HEK293T (cell line): ENCODE measurements at places on chromosomes 5 and 9.

- no peak for DNase-seq
Measured at GRCh38 chr5:140329739-140330481, 16.5 kb downstream of the HBEGF start.

DNA sequence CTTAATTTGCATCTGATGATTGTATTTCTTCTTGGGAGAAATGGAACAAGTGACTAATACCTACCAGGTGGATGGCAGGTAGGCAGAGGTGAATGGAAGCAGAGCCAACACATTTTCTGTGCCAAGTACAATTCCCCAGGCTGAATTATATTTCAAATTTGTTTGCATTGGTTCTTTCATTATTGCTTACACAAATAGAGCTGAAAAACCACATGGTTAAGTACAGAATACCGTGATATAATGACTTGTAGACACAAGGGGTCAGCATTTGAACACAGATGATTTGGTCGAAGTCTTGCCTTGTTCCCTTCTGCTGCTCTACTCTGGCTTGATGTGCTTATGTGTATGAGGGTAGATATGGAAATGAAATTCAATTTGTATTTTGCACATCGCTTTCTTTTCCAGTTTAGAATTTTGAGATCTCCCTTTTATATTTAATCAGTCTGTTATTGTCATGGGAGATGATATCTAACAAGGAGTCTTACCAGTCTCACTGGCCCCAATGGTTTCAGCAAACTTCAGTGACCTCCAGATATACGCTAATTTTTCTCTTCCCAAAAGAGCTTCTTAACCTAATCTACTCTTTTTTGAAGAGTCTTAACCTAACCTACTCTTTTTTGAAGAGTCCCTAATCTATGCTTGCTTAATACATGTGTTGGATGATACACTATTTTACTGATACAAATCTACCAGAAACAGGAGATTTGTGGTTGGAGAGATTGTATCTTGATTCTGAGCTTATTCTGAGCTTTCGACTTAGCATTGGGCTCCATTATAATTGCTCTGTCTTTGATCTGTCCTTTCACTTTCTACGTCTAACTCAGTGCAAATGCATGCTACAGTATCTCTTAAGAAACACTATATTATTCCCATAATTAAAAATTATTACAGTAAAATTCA is 88.1 kb downstream of the PCSK1 start:
- peak; percentile 50 for DNase-seq

DNA sequence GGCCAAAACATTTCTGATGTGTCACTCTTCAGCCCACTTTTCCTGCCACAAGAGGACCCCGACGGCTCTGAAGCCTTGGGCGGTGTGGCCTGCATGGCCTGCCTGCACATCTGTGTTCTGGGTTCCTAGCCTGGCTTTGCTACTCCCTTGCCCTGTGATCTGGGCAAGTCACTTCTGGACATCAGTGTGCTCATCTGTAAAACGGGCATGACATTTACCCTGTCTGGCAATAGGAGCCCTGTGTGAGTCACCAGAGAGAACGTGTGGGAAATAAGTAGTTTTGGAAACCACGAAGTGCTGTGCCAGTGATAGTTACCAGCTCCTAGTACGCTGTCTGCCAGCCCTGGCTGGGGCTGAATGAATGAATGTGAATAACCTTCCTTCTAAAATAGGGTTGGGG is 90.8 kb downstream of the MACROH2A1 start:
- no peak for DNase-seq

DNA sequence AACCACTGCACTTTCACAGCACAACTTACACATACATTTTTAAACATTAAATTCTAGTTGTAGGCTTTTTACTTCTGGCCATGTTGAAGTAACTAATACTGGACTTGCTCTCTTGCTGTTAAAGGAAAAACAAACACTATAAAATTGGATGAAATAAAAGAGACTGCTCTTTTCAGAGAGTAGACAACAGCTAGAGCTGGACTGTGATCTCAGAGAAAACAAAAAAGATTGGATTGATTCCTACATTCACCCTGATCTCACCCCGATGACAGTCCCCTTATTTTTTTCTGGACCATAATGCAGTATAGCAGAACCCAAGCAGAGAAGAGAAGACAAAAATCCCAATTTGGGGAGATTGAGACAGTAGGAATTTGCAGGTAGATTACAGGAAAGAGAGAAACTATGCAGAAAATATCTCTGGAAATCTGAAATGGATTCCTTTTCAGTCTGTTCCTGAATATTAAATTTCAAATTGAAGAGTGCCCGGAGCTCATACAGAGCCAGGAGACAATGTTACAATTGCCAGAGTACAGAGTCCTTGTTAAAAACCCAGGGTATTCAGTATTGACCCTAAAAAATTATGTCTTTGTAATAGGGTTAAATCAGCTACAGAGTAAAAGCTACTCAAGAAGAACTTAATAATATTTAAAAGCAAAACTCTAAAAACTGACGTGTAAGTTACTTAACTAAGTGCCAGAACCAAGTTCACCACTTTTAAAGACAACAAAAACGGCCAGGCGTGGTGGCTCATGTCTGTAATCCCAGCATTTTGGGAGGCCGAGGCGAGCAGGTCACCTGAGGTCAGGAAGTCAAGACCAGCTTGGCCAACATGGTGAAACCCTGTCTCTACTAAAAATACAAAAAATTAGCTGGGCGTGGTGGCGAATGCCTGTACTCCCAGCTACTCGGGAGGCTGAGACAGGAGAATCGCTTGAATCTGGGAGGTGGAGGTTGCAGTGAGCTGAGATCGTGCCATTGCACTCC is 208.6 kb downstream of the MPDZ start:
- no peak for DNase-seq

- DNase-seq = no peak
Measured at GRCh38 chr5:44862808-44863207, 54.1 kb downstream of the MRPS30 start.

GRCh38 chr9:114895521-114895991 is 34.8 kb downstream of the TNFSF8 start:
- DNase-seq = no peak

- no peak for DNase-seq
Measured at GRCh38 chr9:107020040-107020530, 157.1 kb downstream of the ZNF462 start.

GRCh38 chr9:30075451-30076199 is 2308.8 kb upstream of the ACO1 start:
- DNase-seq = no peak

DNA sequence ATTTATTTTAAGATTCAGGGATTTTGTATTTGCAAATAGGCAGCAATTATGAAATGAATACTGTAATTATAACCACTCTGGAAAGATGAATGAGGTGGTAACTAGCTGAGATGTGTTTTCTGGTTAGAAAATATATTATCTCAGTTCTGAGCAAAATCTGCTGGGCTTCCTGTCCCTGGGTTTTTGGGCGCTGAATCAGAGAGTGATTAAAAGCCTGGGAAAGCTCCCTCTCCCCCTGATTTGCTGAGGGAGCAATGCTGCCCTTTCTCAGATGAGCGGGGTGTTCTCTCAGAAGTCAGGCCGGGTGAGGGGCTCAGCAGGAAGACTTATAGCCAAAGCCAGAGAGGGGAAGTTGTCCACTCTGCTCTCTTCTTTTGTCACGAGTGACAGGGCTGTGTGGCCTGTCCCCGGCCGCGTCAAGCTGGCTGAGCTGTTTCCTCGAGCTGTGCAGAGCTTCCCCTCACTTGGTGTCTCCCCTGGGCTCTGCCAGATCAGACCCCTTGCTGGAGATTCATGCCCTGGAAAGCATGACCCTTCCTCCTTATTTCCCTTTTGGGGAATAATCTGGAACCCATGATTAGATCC is 39.8 kb upstream of the PITX1 start:
- DNase-seq = no peak

DNA sequence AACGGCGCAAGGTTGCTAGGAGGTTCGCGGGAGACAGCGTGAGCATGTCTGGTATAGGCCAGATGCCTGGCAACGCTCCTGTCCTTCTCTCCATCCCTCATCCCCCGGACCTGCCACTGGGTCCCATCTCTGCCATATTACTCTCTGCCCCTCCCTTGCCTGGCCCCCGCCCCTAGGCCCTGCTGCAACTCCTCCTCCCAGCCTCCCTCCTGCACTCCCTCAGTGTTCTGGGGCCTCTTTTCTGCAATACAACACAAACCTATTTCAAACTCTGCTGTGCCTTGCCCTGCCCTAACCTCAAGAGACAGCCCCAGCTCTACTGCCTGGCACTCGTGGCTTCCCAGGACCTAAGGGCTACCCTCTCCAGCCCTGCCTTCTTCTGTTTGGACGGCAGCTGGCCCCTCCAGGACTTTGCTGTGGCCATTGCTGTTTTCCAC is 8.9 kb upstream of the DBN1 start:
- no peak for DNase-seq

- no peak for DNase-seq
Measured at GRCh38 chr5:131943916-131944315, 1.5 kb downstream of the MEIKIN start.

- no peak for DNase-seq
Measured at GRCh38 chr9:12720551-12720950, 27.4 kb downstream of the TYRP1 start.

DNA sequence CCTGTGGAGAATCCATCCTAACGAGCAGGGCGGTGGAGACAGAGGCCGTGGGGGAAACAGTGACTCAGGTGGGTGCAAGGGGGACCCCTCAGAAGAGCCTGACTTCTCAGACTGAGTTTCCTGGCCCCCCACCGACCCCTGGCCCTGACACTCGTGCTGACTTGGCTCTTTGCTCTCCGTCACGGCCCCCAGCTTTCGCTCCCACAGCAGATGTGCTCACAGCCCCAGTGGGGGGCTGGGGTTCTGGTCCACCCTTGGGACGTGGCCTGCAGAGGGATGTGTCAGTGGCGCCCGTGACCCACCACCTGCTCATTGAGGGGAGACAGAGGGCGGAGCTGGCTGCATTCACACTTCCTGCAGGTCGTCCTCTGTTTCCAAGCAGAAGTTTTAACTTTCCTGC is 62.9 kb upstream of the IRX4 start:
- no peak for DNase-seq

- no peak for DNase-seq
Measured at GRCh38 chr9:132032238-132032950, 47.3 kb downstream of the MED27 start.

DNA sequence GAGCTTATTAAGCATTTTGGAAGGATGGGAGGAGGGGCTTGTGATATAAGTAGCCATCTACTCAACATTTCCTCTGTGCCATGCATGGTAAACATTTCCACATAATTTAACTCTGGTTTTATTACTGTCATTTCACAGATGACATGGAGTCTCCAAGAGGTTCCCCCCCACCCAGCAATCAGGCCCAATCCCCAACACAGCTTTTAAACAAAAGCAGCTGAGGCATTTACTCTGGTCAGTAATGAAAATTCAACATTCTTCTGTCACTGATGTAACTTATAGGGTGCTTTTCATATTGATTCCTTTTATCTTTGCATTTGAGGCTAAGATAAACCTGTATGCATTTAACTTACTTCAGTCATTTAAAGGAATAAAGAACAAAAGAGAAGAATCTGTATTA is 128.1 kb downstream of the COL23A1 start:
- DNase-seq = no peak

DNA sequence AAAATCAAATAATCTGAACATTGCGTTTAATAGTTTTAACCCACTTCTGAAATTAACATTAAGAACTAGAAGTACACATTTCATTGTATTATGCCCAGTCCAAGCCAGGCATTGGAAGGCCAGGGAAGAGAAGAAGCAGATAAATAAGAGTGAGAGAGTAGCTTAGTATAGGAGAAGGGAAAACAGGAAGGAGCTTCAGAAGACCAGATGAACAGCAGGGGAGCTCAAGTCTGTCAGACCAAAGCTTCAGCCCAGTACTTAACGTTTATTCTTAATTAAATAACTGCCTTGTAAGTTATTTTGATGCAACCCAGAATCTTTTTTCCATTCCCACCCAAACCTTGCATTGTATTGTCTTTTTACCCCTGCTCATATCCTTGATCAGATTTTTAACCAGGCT is 11.5 kb upstream of the FAM120AOS start:
- no peak for DNase-seq

DNA sequence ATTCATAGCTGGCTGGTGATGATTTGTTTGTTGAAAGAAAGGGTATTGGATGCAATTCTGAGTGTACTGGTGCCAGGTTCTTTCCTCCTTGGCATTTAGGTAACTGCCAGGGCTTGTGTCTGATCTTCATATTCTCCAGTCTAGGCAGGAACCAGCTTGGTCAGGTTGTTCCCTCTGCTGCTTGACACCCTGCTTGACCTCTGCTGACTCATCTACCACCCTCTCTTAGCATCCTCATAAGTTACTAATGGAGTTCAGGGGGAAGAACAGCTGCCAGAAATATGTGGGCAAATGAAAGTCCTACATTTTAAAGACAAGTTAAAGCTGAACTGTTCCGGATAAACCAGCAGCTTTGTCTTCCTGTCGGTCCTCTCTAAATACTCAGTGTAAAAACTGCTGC is 116.1 kb upstream of the TNC start:
- no peak for DNase-seq

DNA sequence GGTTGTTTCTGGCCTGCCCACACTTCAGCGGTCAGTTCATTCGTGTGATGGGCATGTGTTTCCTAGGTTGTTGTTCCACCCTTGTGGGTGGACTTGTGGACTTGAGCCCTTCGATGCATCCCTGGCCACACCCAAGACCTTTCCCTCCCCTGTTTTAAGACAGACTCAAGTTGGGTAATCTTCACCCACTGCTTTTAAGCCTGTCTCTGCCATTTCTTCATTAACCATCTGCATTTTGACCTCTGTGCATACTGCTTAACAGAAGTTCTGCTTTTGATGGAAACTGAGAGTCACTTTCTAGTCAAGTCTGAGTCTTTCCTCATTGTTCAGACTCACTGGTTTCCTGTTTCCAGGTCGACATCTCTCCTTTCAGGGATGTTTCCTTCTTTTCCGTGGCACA is 233.7 kb downstream of the ARHGEF28 start:
- DNase-seq = no peak

- DNase-seq = no peak
Measured at GRCh38 chr5:6525422-6525821, 76.8 kb downstream of the UBE2QL1 start.

DNA sequence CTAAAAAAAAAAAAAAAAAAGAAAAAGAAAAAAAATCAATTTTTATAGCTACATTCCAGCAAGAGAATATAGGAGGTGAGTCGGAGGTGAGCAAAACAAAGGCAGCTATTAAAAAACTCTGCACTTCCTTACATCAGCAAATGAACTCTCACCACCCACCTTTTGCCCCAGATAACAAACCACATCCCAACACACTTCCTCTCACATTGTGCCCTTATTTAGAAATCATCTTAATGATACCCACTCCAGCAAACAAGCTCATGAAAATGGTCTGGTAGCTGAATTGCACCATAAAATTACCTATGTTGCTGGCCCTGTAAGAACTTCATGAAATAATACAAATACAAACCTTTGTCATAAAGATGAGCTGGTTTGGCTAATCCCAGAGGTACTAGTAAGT is 82.9 kb downstream of the CEMIP2 start:
- DNase-seq = no peak

- no peak for DNase-seq
Measured at GRCh38 chr9:123039617-123040219, 6.3 kb downstream of the GPR21 start.

GRCh38 chr9:20940447-20941173 is 90.8 kb downstream of the HACD4 start:
- no peak for DNase-seq

- no peak for DNase-seq
Measured at GRCh38 chr9:19481121-19481870, 72.5 kb downstream of the ACER2 start.

GRCh38 chr9:31336386-31336785 is 1048.1 kb upstream of the ACO1 start:
- no peak for DNase-seq
